DMS79 (cell line): ENCODE measurements at places on chromosomes 2 and 18.

DNA sequence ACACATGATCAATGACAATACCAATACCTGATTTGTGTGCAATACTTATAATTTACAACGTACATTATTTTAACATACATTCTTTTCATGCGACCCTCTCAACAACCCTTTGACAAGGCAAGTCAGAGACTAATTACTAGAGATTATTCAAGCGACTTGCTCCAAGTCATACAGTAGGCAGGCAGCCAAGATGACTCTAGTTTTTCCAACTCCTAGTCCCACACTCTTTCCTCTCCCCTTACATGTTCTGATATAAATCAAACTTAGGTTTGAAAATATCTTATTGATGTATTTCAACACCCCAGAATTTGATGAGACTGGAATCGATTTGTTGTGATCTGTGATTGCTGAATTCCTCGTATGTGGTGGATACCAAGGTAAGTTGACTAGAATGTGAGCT is 8.0 kb upstream of the CYP27C1 start:
- no peak for DNase-seq

DNA sequence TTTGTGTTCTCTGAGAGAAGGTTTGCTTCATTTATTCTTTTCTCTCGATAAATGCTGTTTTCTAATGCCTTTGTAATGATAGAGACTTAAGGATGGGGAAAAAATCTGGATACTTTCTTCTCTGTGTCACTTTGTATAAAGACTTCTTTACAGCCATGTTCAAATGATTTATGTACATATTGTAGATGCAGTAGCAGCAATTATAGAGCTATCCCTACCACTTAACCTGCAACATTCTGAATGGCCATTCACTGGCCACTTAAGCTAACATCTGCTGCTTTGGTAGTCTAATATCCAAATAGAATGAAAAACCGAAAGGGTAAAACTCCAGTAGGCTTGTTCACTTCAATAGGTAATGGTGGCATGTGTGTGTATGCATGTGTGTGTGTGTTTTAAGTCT is 97.8 kb downstream of the CSRNP3 start:
- DNase-seq = no peak

GRCh38 chr2:215461836-215462532 is 26.1 kb upstream of the FN1 start:
- no peak for DNase-seq

DNA sequence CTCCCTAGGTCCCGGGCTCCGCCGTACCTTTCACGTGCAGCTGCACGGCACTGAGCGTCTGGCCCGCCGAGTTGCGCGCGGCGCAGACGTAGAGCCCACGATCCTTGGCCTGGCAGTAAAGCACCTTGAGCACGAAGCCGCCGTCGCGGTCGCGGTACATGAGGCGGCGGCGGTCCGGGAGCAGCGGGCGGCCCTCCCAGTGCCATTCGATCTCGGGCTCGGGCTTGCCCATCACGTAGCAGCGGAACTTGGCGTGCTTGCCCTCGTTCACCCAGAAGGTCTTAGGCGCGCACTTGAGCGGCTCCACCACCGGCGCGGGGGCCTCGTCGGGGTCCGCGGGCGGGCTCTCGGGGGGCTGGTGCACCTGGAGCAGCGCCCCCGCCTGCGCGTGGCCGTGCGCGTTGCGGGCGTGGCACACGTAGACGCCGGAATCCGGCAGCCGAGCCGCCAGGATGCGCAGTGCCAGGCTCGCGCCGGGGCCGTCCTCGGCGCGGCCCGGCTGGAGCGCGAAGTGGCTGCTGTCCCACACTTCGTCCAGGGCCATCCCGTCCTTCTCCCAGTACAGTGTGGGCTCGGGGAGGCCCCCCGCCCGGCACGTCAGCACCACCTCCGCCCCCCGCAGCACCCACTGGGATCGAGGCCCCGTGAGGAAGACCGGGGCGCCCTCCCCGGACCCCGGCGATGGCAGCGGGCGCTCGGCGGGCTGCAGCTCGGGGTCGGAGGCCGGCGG is 980 bp downstream of the OBSL1 start:
- peak; percentile 13 for DNase-seq

DNA sequence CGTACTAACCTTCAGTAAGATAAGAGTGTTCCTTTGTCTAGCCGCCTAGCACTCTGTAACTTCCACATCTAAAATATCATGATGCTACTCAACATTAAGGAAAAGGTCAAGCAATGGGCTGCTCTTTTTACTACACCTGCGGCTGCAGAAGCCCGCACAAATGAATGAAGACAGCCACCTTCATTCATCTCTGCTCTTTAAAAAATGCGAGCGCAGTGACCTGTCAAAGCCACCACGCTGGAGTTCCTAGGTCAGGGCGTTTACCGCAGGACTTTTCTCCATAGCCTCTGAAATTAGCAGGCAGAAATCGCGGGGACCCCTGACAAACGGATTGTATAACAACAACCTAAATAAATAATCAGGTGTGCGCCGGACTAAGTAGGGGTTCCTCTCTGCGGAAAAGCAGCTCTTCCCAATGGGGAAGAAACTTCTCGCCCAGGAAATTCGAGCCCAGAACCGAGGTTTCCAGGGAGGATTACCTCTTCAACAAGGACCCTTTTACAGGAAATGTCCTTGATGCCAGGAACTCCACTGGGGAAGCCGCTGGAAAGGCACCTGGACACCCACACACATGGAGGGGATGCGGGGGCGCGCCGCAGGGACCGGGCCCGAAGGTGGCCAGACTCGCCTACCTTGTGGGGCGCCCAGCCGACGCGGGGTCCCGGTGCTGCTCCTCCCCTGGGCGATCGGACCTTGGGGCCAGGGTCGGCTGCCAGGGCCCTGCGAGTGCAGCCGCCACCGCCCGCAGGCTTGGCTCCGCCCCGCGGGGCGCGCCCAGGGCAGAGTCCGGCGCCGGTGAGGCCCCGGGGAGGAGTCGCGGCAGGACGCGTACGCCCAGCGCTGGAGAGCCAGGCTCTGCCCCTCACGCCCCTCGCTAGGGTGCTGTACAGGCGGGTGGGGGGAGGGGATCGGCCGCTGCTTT is at the start of gene CCDC68:
CCDC68 (minus strand) TSS at position 758 of the 922 bp plus-strand sequence. CDS start 16,670 bp downstream, outside the sequence.
- no peak for DNase-seq

DNA sequence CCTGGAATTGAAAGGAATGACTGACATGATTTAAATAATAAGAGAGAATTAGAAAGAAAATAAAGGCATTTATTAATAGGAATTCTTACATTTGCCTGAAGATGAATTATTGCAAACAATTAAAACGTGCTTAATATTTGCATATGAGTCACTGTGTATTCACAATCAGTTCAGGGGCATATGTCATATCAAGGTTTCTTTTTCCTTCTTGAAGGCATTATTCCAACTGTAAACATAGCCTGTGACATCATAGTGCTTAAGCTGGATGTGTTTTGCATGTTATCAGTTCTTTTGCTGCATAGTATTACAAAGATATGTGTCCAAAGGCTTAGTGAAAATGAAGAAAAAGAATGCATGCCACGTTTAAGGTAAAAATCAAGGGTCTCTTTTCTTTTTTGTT is 80.8 kb downstream of the MEIS1 start:
- DNase-seq = no peak

GRCh38 chr2:74498500-74499266 is 720 bp downstream of the LBX2 start:
- peak; percentile 63 for DNase-seq

DNA sequence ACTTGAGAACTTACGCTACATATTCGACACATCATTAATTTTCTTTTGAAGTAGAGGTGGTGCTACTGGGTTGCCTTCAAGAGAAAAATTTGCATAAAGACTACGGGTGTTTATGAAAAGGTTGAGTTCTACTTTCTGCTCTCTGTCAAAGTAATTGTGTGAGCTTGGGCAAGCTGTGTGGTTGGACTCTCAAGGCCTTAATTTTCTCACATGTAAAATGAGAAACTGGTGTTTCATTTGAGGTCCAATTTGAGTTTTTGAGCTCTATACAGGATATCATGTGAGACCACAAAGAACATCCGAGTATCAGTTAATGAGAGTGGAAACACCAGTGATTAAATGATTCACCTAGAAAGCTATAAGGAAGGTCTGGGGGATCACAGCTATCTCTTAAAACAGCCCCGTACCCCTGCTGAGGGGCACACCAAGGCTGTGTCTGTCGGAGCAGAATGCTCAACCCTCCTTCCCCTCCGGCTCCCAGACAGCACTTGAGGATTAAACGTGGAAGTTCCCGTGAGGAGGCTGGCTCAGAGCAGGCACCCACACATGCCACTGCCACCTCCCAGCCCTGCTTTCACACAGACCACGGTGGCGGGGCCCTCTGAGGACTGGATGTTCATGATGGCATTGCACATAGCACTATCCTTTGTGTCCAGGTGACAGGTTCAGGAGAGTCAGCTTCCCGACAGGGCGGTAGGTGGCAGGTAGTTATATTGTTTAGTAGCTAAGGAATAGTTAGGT is 191.8 kb downstream of the RNF144A start:
- DNase-seq = no peak

- no peak for DNase-seq
Measured at GRCh38 chr18:34048423-34048822, 176.3 kb downstream of the NOL4 start.

DNA sequence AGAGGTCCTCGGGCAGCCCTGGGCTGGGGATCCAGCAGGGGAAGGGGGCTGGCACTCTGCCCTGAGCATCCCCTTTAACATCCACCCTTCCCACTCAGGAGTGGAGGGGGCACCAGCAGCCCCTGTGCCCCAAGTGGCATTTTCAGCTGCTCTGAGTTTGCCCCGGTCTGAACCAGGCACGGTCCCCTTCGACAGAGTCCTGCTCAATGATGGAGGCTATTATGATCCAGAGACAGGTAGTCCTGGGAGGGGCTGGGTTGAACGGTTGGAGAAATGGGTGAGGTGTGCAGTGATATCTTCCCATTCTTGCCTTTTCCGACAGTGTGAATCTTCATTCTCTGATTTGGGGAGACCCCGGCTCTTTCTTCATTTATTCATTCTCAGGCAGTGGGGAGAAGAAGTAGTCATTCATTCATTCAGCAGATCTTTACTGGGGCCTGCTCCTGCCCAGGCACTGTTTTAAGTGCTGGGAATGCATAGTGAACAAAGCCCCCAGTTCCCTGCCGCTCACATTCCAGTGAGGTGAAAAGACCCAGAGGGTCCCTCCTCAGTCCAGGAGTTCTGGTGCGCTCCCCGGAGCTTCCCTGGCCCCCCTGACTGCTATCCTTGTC is 1.4 kb upstream of the KHK start:
- DNase-seq = no peak

GRCh38 chr2:75055820-75056675 is 97.6 kb downstream of the POLE4 start:
- DNase-seq = no peak

- no peak for DNase-seq
Measured at GRCh38 chr18:48179001-48179400, 230.2 kb downstream of the ZBTB7C start.

GRCh38 chr2:196415384-196415783 is 224.1 kb upstream of the CCDC150 start:
- DNase-seq = no peak

GRCh38 chr2:12062053-12062395 is 315.6 kb downstream of the LPIN1 start:
- no peak for DNase-seq

DNA sequence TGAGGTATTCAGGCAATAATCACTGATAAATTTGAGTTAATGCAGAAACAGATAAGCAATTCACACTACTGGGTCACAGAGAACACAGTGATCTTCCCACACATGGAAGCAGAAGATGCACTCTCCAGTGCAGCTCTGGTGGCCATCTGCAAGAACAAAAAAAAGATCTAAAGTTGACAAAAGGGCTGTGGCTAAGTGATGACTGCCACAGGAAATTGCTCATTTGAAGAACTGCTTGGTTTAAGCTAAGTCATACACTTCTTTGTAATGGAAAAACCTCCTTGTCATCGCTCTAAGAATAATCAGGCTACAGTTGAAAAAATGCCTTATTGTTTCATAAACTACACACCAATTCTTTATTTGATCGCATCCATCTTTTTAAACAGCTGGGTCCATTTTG is 115.1 kb downstream of the DTNB start:
- no peak for DNase-seq

- DNase-seq = no peak
Measured at GRCh38 chr2:240869956-240870875, 1.6 kb downstream of the AGXT start.

DNA sequence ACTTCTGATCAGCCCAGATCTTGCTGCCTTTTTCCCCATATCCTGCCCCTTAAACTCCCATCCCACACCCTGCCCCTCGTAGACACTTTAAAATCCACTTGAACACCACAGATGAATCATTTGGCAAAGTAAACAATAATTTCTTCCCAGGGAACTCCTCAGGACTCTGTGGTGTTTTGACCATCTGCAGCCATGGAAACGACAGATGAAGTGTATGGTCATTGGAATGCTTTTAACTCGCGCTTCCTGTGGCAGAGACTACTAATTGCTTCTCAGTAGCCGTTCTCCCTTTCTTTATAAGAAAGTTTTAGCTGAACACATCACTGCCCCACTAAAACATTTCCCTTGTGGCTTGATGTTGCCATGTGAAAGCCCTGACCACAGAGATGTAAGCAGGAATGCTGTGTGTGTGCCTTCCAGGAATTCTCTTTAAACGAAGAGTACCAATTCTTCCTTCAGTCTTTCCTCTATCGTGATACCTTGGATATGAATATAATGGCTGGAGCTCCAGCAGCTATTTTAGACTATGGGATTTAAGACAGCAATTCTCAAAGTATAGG is 92.7 kb upstream of the PARD3B start:
- DNase-seq = peak; percentile 93

DNA sequence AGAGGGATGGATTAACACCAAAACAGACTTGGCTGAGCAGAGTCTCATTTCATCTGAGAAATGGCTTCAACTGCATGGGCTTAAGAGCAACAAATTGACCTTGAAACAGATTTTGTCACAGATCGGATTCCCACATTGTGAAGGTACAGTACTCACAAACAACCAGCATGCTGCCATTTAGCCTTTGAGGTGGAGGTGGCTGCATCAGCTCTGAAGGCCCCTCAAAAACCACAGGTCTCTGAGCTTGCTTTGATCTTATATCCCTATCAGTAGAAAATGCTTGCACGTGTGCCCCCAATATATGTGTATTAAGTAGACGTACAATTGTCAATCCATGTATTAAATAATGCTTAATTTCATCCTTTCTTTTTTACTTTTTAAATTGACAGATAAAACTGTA is 6.2 kb downstream of the VWA3B start:
- no peak for DNase-seq

- no peak for DNase-seq
Measured at GRCh38 chr2:28600181-28600580, 104.3 kb downstream of the PLB1 start.

GRCh38 chr2:11775384-11775783 is 29.0 kb downstream of the LPIN1 start:
- DNase-seq = no peak
